ENCODE measurements at places on chromosomes 5 and 9. TPM values are rescaled to one million over a fixed set of nuclear protein-coding genes. Genes with fewer than 3 reads are reported as not detected.
A peak's percentile ranks its signal among the peaks of the same experiment; 100 is the strongest.

The FRMPD1 gene
- not detected for total RNA-seq

The NDST1 gene
- total RNA-seq: 0.18 TPM

The ZNF300 gene
- total RNA-seq: 0.33 TPM

The RPS14 gene
- 2,367 TPM for total RNA-seq

DNA sequence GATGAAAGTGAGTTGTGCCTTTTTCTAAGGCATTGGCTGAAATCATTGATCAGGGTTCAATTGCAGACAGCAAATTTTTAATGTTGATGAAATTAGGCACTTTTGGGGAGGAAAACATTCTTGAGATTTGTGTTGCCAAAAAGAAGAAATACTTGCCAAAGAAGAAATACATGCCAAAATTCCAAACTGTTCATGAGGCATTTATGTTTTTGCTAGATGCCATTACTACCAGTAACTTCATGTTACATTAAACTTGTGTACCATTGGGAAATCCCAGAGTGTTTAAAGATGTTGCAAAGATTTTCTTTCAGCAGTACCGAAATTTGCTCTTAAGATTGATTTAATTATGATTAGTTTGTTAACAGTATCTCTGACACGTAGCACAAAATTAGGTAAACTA lies 7.0 kb downstream of the XRCC4 start:
- H3K4me3 ChIP-seq: no peak overlapping the region
- no peaks in the 10 kb centered on the region for H3K4me1 ChIP-seq
- H3K36me3 ChIP-seq: peaks cover 3% of the 10 kb centered on the region
- no peak overlapping the region for H3K27ac ChIP-seq
- no peak for DNase-seq
- H3K27me3 ChIP-seq: no peaks in the 10 kb centered on the region

- H3K4me3 ChIP-seq: no peak overlapping the region
- peaks cover 16% of the 10 kb centered on the region for H3K27me3 ChIP-seq
- no peak for DNase-seq
- peak overlapping the region; percentile 9 for H3K27ac ChIP-seq
These were observed 65.2 kb downstream of the TRIO start for GRCh38 chr5:14208071-14209021.

DNA sequence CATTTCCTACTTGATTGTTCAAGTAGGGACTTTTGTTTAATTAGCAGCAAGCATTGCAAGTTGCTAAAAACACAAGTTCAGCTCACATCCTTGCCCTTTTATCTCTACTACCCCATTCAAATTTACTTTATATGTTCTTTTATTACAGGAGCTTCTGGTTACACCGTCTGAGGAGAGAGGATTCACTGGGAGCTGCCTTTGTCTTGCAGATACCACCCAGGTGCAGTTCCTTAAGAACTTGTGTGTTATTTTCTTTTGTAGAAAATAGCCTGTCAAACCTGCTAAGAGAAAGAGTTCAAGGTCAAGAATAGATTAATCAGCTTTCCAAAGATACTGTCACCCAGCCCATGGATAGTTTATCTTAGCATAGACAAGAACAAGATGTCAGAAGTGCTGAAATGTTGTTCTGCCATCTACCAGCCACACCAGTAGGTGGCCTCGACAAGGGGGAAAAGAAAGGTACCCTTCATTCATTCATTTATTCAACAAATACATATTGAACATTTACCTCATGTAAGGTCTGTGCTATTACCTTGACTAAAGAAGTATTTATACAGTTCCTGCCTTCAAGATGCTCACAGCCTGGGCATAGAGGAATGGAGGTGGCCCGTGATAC lies 750.3 kb downstream of the MAT2B start:
- H3K4me3 ChIP-seq: no peak overlapping the region
- no peaks in the 10 kb centered on the region for H3K36me3 ChIP-seq
- no peak overlapping the region for H3K27ac ChIP-seq
- H3K4me1 ChIP-seq: no peaks in the 10 kb centered on the region
- DNase-seq: no peak

DNA sequence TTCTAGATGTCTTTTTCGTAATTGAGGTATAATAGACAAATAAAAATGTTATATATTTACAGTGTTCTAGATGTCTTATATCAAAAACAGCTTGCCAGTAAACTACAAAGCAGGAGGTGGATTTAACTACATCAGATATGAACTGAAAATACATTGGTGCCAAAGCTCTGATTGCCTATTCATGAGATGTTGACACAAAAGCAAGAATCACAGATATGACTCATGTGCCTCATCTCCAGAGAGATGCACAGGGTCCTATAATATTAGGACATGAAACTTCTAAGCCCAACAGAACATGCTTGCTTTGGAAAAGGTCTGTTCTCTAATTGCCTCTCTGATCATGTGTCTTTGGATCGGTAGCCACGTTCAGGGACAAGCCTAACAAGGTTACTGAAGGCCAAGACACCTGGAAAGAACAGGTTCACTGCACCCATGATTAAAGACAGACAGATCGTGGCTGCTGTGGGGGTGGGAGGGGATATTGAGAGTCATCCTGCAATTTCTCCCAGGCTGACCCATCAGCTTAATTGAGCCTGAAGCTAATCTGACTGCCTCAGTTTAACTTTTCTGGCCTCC lies 16.8 kb downstream of the ABCA1 start:
- no peak overlapping the region for H3K27ac ChIP-seq
- H3K27me3 ChIP-seq: peaks cover 29% of the 10 kb centered on the region
- no peaks in the 10 kb centered on the region for H3K36me3 ChIP-seq
- H3K4me3 ChIP-seq: no peak overlapping the region
- H3K4me1 ChIP-seq: peaks cover 3% of the 10 kb centered on the region

GRCh38 chr9:23739753-23740152 lies 86.3 kb downstream of the ELAVL2 start:
- DNase-seq: no peak
- no peaks in the 10 kb centered on the region for H3K36me3 ChIP-seq
- H3K27ac ChIP-seq: no peak overlapping the region
- no peaks in the 10 kb centered on the region for H3K4me1 ChIP-seq
- no peak overlapping the region for H3K4me3 ChIP-seq
